ENCODE measurements at places on chromosomes 11 and 22.

- DNase-seq = no peak
Measured at GRCh38 chr11:57251037-57251436, 14.0 kb upstream of the APLNR start.

DNA sequence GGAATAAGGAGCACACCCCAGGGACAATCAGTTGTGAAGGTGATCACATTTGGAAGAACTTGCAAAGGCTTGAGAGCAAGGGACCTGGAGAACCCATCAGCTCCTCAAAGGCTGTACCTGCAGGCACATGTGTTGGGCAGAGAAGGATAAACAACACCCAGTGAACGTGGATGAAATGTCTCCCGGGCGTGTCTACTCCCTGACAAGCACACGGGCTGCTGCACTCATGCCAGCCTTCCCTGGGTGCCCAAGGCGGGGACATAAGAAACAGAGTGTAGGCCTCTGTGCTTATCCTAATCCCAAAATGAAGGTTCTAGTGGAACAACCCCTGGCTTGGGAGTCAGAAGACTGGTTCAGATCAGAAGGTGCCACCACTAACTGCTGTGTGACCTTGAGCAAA is 46.7 kb downstream of the DSCAML1 start:
- no peak for DNase-seq

DNA sequence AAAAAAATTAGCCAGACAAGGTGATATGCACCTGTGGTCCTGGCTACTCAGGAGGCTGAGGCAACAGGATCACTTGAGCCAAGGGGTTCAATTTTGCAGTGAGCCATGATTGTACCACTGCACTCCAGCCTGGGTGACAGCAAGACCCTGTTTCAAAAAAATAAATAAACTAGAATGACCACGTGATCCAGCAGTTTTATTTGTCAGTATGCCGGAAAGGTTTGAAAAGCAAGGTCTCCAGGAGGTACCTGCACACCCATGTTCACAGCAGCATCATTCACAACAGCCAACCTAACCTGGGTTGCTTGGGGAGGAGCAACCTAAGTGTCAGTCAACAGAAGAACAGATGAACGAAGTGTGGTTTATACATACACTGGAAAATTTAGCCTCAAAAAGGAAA is 78.7 kb upstream of the SEPTIN5 start:
- DNase-seq = no peak

DNA sequence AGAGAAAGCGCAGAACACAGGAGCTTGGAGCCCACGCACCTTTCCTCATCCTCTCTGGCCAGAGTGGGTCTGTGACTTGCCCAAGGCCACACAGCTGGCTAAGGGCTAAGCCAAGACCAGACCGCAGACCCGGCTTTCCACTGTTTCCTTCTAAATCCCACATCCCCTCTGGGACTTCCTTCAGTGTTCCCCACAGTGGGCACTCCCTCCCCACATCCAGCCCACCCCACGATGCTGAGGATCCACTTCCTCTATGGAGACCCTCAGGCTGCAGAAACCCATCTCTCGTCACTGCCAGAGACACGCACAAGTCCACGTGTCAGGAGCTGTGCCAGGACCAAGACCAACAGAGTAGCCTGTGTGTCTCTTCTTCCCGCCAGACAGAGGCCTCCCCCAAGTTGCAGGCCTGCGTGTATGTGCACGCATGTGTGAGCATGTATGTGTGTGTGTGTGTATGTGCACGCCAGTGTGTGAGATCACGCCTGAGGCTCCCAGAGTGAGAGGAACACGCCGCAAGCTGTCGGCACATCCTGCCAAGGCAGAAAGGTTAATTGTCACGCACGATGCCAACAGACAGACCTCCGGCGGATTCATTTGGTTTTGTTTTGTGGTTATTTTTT is 21.6 kb downstream of the PDGFB start:
- no peak for DNase-seq

DNA sequence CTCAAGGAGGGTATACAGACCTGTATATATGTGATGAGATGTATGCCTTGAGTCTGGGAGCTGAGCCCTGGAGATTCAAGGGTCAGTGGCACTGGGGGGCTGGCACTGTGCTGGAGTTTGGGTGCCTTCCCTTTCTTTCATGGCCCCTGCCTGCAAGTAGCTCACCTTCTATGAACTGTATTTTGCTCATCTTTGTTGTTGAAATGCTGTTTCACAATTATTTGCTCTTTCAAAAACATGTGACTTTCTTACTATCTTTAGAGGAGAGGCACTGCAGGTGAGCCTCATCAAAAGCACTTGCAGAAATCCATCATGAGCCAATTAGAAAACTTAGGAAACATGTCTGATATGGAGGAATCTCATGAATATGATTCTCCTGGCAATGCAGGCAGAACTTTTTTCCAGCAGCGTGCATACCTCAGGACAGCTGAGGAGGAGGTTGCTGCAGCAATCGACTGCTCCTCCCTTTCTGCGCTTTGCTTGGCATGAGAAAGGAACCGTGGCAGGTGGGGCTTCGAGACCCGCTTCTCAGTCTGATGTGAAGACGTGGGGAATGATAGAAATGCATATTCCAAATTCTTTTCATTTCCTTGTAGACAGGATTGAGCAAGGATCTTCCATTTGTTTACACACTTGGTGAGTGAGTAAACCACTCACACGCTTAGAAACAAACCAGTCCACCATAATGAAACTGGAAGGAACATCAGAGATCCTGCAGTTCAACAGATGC is 178.4 kb upstream of the E2F8 start:
- no peak for DNase-seq

DNA sequence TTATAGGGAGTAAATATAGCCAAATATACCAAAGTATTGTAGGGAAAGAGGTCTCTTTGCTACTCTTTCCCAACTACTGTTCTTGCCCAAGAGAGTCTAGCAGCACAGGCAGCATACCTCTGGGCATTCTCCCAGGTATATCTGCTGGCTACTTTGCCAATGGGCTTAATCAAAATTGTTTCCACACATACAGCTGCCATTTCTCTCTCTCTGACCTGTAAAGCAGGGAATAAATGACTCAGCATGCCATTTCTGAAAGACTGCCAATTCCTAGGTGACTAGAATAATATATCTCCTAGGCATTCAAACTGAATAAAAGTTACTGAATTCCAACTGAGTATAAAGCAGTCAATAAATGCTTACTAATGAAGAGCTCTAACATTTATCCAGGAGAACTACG is 44.6 kb downstream of the RDX start:
- DNase-seq = no peak

- no peak for DNase-seq
Measured at GRCh38 chr11:100808904-100809491, 121.9 kb downstream of the ARHGAP42 start.

DNA sequence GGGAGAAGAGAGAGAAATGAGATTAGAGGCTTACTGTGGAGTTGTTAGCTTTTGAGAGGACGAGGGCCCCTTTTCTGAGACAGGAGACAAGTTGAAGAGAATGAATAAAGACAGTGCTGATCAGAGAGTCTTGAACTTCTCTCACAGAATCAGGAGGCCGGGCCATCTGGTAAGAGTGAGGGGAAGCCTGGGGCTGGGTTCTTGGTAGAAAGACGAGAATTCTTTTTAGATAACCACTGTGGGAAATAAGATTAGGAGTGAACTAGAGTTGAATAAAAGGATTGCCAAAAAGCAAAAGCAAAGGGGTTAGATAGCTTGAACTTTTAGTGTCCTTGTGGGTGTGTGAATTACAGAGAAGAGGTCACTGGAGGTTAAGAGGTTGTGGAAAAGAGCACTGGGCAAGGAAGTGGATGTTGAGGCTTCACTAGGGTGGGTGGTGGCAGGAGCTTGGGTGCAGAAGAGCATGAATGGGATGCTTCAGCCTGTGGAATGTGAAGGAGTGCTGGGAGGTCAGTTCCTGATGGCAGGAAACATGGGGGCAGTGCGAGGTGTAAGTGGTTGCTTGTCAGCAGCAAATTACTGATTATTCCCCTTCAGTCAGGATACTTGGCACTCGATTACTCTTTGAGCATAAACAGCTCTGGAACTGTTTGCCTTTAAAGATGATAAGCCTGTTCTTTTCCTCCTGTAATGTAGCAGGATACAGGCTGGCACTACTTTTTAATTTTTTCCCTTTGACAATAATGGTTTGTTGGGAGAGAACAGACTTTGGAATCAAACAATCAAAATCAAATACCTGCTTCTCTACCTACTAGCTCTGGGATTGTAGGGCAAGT is 98.3 kb downstream of the ARHGAP42 start:
- no peak for DNase-seq

- no peak for DNase-seq
Measured at GRCh38 chr11:72112978-72113808, 698 bp upstream of the ANAPC15 start.
